ENCODE measurements at places on chromosomes 12 and 14.

GRCh38 chr14:67459336-67459735 lies 29.2 kb downstream of the TMEM229B start:
- DNase-seq = no peak

GRCh38 chr14:102181187-102181586 lies 41.5 kb downstream of the WDR20 start:
- no peak for DNase-seq

DNA sequence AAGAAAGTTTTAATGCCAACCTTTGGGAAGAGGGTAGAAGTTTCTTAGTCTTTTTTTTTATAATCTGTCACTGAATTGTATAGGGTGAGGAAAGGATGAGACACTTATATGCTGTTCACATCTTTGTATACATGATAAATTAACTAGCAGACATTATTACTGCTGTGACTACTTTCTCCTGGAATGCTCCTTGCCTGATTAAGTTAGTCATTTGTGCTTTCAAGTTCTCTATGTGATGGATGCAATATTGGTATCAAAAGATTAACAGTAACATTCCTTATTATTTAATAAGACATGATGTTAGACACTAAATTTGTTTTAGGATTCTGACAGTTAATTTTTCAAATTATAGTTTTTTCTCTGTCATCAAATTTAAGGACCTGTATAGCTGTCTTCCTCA lies 223.4 kb upstream of the GARIN2 start:
- no peak for DNase-seq

- DNase-seq = no peak
Measured at GRCh38 chr12:57543581-57543980, 3.4 kb downstream of the DCTN2 start.

- DNase-seq = no peak
Measured at GRCh38 chr12:106580671-106581508, 1.9 kb upstream of the RFX4 start.

Measured in NCI-H774 (cell line).